ENCODE measurements at places on chromosomes 1 and 21.
A peak's percentile ranks its signal among the peaks of the same experiment; 100 is the strongest.

- DNase-seq: no peak
Observed at GRCh38 chr1:81446000-81446669, 354.6 kb upstream of the ADGRL2 start.

GRCh38 chr1:231861541-231862481 is 235.2 kb downstream of the DISC1 start:
- DNase-seq: no peak

DNA sequence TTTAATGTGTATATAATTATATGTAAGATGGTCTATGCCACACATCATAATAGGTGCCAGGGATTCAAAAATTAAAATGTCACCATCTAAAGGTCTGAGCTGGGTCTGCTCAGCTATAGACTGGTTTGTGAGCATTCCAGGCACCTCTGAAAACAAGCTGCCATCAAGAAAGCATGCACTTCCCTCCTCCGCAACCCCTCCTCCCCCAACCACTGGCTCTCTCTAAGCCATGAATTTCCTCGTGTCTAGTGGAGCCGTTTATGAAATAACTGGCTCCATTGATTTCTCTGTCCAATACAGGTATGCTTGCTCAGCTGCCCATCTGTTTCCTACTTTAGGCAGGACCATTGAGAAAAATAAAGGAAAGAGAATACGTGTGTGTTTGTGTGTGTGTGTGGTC is 522.6 kb upstream of the PLXNA2 start:
- DNase-seq: no peak

DNA sequence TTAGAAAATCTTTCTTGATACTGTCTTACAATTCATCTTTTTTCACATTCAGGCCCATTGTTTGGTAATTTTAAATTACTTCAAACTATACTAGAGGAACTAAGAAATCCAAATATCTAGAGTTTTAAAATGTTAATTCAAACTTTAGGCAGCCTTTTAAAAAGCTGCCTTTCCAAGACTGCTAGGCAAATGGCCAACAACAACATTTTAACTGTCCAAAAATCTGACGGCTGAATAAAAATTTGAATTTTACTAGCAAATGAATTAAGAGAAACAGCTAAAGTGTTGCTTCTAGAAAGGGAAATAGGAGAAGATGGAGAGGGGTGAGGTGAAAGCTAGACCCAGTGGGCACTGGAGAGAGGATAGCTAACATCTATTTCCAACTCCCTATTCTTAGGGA is 17.2 kb downstream of the DPYD start:
- DNase-seq: no peak

DNA sequence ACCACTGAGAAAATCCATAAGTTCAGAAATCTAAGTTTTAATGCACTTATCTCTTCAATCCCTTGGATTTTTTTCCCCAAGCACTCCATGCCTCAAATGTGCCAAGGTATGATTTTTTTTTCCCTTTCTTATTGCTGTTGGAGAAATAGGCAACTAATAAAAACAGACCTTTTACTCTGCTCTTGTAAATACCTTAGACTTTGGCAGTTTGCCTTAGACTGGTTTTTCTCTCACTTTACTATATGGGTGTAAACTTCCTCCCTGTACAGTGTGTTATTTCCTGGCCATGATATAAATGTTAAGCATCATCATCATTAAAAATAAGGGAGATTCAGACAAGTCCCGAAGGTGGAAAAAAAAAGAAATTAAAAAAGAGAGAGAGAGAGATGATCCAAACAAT is 65.7 kb downstream of the LRRC8C start:
- no peak for DNase-seq

- no peak for DNase-seq
Observed at GRCh38 chr1:31751822-31752241, 12.3 kb downstream of the ADGRB2 start.

- DNase-seq: no peak
Observed at GRCh38 chr1:39852214-39852791, 31.0 kb downstream of the TRIT1 start.

- DNase-seq: no peak
Observed at GRCh38 chr1:156511644-156512043, 11.1 kb upstream of the MEF2D start.

DNA sequence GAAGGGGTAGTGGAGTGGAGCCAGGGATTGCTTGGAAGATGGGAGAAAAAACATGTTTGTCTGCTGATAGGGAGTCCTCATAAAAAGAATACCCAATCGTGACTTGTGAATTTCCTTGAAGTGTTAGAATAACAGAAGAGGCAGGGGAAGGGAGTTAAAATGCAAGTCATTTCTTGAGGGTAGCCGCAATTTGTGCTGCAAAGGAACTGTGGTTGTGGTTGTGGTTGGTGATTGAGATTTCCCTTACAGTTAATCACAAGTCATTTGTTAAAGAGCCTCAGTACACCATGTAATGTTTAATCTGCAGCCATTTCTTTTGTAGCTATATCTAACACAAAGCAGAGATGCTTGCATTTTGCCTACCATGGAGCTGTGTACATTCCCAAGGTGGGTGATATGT is 38.5 kb upstream of the EGLN1 start:
- DNase-seq: peak; percentile 95

DNA sequence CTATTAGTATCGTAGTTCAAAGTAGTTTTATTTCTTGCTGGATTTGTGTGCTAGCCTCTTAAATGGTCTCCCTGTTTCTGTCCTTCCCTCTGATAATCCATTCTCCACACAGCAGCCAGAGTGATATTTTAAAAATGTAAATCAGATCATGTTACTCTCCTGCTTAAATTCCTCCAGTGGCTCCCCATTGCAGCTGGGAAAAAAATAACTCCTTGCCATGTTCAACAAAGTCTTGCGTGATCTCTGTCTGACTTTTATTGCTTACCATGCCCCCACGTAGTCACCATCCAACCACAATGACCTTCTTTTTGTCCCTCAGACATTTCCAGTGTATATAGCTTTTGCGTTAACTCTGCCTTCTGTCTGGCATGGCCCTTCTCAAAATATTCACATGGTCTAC is 178.8 kb downstream of the FGGY start:
- no peak for DNase-seq

DNA sequence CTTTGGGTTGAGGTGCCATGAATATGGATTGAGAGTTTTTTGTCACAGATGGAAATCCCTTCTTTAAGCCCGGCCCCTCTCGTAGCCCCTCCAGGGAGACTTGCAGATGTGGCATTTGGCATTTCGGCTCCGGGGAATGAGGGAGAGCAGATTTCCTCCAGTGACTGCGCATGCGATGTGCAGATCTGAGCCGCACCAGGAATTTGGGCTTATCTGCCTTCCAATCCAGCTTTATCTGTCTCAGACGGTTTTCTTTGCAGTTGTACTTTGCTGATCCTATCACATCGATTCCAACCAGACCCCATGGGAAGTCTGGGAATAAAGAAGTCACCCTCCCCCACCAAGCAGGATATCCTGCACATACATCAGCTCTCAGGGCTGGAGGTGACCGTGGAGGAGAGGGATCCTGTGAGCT is 11.7 kb downstream of the KIF26B start:
- DNase-seq: no peak

DNA sequence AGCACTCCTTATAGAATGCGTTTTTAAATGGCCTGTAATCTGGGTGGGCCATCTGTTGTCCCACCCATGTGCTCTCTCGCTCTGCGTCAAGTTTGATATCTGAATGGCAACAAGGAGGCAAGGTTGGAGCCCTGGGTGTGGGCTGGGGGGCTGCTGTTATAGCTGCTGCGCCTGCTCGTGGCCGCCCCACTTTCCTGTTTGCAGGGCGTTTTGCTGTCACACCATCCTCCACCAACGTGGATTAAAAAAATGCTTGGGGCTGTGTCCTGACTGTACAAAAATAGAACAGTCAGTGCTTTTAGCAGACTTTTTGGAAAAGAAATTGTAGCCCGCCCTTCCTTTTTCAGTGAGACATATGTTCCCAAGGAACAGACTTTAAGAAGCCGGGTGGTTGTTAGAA is 25.4 kb downstream of the UMODL1 start:
- no peak for DNase-seq

GRCh38 chr1:37265156-37265555 is 209.2 kb upstream of the ZC3H12A start:
- no peak for DNase-seq

- DNase-seq: no peak
Observed at GRCh38 chr1:52334906-52335528, 31.0 kb downstream of the CC2D1B start.

GRCh38 chr1:232170909-232171308 is 459.0 kb downstream of the SIPA1L2 start:
- DNase-seq: no peak

- no peak for DNase-seq
Observed at GRCh38 chr1:175498002-175498401, 245.4 kb downstream of the TNR start.

DNA sequence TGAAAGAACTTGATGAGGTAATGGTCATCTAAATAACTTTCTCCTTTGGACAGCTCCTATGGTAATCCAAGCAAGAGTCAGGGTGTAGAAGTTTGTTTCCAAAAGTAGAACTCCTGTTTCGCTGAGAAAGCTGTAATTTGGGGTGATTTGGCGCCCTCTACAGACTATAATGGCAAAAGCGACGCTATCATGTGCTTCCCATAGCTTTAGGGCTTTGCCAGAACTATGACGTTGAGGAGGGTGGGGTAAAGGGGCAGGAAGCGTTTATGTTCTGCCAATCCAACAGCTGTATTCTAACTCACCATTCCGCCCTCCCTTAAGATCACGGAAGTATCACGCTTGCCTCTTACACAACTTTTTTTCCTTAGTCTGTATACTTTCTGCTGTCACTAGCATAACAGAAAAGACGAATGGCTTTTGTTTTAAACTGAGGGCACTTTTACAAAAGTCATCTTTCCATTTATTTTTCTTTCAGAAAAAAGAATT is at the start of gene FMO4:
FMO4 (plus strand) TSS at position 349 of the 486 bp plus-strand sequence. CDS start 5,643 bp downstream, outside the sequence.
- peak; percentile 99 for DNase-seq

DNA sequence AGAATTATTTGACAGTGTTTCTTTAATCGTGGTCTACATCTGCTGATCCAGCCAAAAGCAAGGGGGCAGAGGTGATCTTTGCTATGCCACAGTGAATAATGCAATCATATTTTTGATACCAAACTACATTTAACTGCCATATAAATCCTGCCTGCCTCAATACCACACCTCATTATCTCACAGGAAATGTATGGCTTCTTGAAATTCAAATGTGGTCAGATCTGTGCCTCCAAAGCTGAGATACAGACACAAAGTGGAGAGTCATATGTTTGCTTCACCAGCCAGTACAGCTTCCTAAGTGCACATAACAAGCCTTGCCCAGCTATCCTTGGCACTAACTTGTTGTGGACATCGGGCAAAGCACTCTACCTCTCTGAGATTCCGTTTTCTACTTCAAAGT is 250.0 kb upstream of the NFIA start:
- DNase-seq: no peak

DNA sequence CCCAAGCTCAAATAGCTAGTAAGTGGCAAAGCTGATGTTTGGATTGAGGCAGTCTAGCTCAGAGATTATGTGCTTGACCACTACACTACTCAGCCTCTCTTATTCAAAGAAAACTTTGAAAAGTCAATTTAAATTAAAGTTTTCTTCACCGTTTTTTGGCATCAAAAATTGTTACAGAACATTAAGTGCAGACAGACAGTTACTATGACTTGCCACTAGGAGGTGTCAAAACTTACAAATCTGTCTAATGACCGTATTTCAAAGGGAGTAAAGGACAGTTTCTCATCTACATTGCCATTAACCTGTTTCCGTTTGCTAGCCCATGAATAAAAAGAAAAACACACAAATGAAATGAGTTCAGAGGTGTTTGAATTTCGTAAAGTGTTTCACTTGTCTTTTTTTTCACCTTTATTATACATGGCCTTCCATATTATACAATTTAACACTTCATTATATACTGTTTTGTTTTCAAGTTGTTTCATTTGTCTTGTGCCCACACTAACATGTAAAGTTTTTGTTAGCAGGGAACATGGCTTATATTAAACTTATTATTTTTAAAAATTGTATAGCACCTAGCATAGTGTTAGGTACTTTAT is 57.4 kb upstream of the MTF2 start:
- peak; percentile 77 for DNase-seq

GRCh38 chr1:24775348-24775747 is 30.1 kb downstream of the CLIC4 start:
- DNase-seq: no peak

Data from AML-193 (cell line).